ENCODE measurements at places on chromosomes 5 and 9. TPM values are rescaled to one million over a fixed set of nuclear protein-coding genes. Genes with fewer than 3 reads are reported as not detected.
A peak's percentile ranks its signal among the peaks of the same experiment; 100 is the strongest.

DNA sequence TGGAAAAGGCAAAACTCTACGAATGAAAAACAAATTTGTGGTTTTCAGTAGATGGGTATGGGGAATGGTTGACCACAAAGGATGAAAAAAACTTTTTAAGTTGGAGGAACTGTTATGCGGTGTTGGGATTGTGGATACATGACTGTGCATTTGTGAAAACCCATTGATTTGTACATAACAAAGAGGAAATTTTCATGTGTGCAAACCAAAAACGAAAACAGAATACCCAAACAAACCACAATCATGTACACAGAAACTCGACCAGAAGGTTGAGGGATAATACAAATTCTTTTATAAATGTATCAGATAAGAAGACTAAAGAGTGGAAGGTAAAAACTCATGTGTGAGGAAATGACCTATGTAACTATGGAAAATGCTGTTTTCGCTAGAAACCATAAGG, 1012.4 kb downstream of the CDH18 start:
- DNase-seq, result peak; percentile 61

The TAF1L gene
- total RNA-seq, result not detected

DNA sequence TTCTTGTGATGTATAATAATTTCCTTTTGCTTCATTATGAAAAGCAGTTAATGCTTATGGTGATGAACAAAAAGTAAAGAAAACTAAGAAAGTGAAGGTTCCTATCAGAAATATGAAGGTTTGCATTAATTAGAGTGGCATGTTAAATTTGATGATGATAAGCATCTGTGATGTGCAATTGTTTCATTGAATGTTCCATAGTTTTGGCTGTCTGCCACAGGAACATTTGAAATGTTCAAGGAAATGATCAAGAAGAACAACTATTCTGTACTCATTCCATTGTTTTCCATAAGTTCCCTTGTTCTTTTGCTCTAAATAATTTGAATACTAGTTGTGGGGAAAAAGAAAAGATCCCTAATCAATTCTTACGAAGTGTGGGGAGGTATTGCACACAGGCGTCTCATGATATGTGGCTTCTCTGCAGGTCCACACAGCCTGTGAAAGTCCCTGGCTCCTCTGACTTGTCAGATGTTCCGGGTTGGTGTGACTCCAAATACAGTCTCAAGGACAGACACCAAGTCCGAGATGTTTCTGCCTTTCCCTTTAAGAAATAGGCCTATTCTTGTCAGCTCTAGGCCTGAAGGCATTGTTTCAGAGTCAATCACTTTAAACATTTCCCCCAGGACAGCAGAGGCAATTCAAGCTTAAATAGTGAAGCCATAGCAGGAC, 152.6 kb upstream of the MAST4 start:
- no peak for DNase-seq

GRCh38 chr9:91346644-91347043, 15.1 kb downstream of the AUH start:
- DNase-seq, result no peak

DNA sequence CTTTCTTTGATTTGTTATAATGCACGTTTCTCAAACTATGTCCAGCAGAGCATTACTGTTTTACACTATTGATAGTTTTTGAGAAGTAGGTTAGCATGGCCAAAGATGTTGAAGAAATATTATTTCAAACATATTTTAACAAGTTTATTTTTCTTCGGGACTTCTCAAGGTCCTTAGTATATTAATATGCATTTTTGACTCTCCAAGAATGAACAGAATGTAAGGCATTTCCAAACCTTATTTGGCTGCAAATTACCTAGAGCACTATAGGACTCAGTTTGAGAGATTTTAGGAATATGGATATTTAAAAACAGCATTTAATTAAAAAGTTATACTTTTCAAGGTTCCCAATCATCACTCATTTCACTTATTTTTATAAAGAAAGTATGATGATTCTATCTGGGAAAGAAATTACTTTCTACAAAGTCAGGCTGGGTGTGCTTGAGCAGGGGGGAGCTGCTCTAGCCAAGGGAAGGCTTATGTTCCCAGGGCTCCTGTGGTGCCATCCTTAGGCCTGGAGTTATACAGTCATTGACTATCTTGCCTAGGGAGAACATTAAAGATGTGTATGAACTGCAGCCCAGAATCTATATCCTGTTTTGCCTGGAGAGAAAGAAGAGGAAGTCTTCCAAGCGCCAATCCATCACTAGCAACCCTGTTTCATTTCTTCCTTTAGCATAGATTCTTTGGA, 27.6 kb upstream of the NREP start:
- no peak for DNase-seq

GRCh38 chr9:13467157-13467556, 187.7 kb upstream of the MPDZ start:
- DNase-seq, result no peak

- DNase-seq, result no peak
Measured at GRCh38 chr5:14272548-14273205, 129.5 kb downstream of the TRIO start.

The PCDHB5 gene
- total RNA-seq, result 1.0 TPM

DNA sequence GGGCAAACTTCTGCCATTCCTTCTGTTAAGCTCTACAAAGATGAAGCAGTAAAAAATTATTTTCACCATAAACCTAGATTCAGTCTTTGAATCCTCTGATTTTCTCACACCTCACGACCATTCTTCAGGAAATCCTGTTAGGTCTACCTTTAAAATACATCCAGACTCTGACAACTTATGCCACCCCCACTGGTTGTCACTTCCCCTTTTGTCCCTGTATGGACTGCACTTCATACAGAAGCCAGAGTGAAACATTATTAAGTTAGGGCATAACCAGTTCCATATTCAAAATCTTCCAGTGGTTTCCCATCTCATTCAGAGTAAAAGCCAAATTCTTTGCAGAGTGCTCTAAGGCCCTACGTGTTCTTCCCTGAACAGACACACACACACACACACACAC, 499.8 kb downstream of the RASEF start:
- DNase-seq, result no peak

The UGT3A1 gene
- not detected for total RNA-seq

- DNase-seq, result no peak
Measured at GRCh38 chr9:112487799-112488340, 1.2 kb downstream of the KIAA1958 start.

GRCh38 chr5:140202078-140202477, 27.1 kb downstream of the CYSTM1 start:
- DNase-seq, result no peak

The QRFP gene
- not detected for total RNA-seq

The C5orf52 gene
- not detected for total RNA-seq

The PHF24 gene
- not detected for total RNA-seq

DNA sequence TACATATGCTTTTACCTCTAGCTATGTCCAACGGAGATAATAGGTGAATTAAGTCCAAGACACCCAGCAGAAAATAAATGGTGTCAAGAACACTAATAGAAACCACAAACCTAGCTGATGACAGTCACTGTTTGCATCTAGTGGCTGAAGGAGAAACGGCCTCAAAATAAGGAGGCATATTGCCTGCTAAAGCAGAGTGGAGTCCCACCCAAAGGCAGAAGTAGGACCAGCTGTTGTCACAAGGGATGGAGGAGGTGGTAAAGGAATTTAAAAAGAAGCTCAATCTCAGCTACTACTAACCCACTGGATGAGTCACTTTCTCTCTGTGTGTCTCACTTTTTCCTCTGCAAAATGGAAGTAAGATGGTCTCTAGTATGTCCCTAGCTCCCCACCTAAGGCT, 224.3 kb downstream of the GRIA1 start:
- DNase-seq, result no peak

- DNase-seq, result no peak
Measured at GRCh38 chr5:44619875-44620610, 188.7 kb upstream of the MRPS30 start.

GRCh38 chr5:82365744-82366228, 87.6 kb upstream of the RPS23 start:
- DNase-seq, result peak; percentile 68

DNA sequence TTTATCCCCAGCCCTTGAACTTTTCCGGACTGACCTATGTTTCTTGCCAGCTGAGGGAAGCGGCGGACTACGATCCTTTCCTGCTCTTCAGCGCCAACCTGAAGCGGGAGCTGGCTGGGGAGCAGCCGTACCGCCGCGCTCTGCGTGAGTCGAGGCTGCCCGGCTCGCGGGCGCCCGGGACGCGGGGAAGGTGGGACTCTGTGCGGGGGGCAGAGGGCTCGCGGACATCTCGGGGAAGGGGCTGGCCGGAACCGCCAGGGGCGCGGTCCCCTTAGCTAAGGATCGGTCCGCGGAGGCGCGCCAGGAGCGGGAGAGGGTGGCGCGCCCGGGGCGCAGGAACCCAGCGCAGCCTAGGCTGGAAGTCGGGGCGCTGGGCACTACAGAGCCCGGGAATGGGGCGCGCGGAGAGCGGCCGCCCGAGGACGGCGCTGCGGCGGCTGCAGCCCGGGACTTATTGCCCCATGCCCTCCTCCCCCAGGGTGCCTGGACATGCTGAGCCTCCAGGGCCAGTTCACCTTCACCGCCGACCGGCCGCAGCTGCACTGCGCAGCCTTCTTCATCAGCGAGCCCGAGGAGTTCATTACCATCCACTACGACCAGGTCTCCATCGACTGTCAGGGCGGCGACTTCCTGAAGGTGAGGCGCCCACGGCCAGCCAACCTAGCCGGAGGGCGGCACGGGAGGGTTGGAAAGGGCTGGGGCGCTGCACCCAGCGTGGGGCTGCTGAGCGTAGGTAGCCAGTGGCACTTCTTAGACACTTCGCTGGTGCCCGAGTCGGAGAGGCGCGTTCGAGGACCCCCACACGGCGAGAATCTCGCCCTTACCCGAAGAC, 922 bp downstream of the CRHBP start:
- DNase-seq, result no peak

The PTGER4 gene
- 7.9 TPM for total RNA-seq
